Astrocyte (in vitro differentiated cells and primary cell): ENCODE measurements at places on chromosomes 12 and 14. TPM values are rescaled to one million over a fixed set of nuclear protein-coding genes. Genes with fewer than 3 reads are reported as not detected.

DNA sequence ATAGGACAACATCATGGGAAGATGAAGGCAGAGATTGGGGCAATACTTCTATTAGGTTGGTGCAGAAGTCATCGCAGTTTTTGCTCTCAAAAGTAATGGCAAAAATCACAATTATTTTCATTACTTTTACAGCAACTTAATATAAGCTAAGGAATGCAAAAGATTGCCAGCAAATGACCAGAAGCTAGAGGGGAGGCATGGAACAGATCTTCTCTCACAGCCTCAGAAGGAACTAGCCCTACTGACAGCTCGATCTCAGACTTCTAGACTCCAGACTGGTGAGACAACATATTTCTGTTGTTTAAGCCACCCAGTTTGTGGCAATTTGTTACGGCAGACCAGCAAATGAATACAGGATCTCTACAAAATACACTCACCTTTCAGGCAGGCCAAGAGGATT is 348.5 kb upstream of the TBX3 start:
- H3K4me1 ChIP-seq, result no peaks in the 10 kb centered on the region
- H3K36me3 ChIP-seq, result no peaks in the 10 kb centered on the region
- H3K27ac ChIP-seq, result no peak overlapping the region
- no peak overlapping the region for H3K4me3 ChIP-seq
- no peaks in the 10 kb centered on the region for H3K27me3 ChIP-seq

DNA sequence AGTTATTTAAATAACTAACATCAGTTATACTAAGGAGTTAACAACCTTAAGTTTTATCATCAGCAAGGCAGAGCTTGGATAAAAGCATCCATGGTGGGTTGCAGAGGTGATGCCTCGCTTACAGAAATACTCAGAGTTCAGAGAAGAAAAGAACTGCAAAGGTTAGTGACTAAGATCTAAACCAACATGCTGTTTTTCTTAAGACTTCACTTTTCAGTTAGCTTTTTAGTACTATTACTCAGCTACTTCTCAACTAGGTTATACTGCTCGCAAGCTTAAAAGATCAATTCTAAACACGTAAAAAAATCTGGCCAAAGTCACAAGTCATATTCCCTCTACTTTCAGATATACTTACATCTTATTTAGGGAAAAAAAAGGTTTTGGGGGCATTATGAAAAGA is 2.8 kb downstream of the PPP1CC start:
- H3K36me3 ChIP-seq, result no peaks in the 10 kb centered on the region
- DNase-seq, result no peak
- no peak overlapping the region for H3K27ac ChIP-seq
- H3K27me3 ChIP-seq, result no peaks in the 10 kb centered on the region

The PTPRO gene
- 0.12 and 0.39 TPM in 2 replicates for total RNA-seq

DNA sequence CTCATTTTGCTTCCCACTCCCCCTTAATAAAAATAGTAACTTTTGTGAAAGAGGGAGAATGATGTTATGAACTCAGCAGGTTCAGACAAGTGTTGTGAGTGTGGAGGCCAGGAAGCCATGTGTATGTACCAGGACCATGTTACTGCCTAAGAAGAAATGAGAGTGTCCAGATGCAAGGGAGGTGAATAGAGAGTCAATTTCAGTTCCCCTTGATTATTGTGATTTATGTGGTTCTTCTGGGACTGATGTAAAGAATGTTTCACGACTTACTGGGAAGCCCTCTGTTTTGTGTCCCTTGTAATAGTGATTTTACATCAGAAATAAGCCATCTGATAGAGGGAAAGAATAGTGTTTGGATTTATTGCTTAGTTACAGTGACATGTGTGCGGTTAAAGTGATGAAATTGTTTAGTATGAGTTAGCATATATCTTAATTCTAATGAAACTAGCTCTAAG is 32.5 kb downstream of the FBXO34 start:
- no peak overlapping the region for H3K4me3 ChIP-seq
- H3K27me3 ChIP-seq, result no peaks in the 10 kb centered on the region
- no peak overlapping the region for H3K27ac ChIP-seq
- H3K36me3 ChIP-seq, result no peaks in the 10 kb centered on the region
- H3K4me1 ChIP-seq, result peaks cover 10% of the 10 kb centered on the region

GRCh38 chr14:34980337-34980900 is 2.4 kb upstream of the SRP54 start:
- H3K4me1 ChIP-seq, result peaks cover 5% of the 10 kb centered on the region
- H3K27ac ChIP-seq, result peak overlapping the region; percentile 99
- no peaks in the 10 kb centered on the region for H3K27me3 ChIP-seq
- peak overlapping the region; percentile 91 for H3K4me3 ChIP-seq

- H3K4me3 ChIP-seq, result no peak overlapping the region
- peaks cover 7% of the 10 kb centered on the region for H3K27me3 ChIP-seq
- no peak overlapping the region for H3K27ac ChIP-seq
- no peaks in the 10 kb centered on the region for H3K4me1 ChIP-seq
- DNase-seq, result peak; percentile 57
Measured at GRCh38 chr14:75561013-75561432, 17.4 kb upstream of the FLVCR2 start.

GRCh38 chr12:67649570-67650387 is 1.2 kb downstream of the DYRK2 start:
- H3K27ac ChIP-seq, result peak overlapping the region; percentile 85
- H3K27me3 ChIP-seq, result no peaks in the 10 kb centered on the region
- H3K4me3 ChIP-seq, result peak overlapping the region; percentile 76
- H3K4me1 ChIP-seq, result peaks cover 16% of the 10 kb centered on the region
- DNase-seq, result no peak

The ACYP1 gene
- 6.9 and 8.9 TPM in 2 replicates for total RNA-seq

- no peaks in the 10 kb centered on the region for H3K27me3 ChIP-seq
- H3K36me3 ChIP-seq, result no peaks in the 10 kb centered on the region
- no peak overlapping the region for H3K27ac ChIP-seq
Measured at GRCh38 chr12:124790650-124791400, 72.8 kb downstream of the SCARB1 start.

- no peaks in the 10 kb centered on the region for H3K27me3 ChIP-seq
- H3K4me3 ChIP-seq, result no peak overlapping the region
- H3K4me1 ChIP-seq, result no peaks in the 10 kb centered on the region
Measured at GRCh38 chr14:39877577-39878190, 445.5 kb upstream of the FBXO33 start.

The TBC1D30 gene
- total RNA-seq, result 1.2 TPM in 2 replicates

The KRT6B gene
- total RNA-seq, result not detected in 2 replicates

DNA sequence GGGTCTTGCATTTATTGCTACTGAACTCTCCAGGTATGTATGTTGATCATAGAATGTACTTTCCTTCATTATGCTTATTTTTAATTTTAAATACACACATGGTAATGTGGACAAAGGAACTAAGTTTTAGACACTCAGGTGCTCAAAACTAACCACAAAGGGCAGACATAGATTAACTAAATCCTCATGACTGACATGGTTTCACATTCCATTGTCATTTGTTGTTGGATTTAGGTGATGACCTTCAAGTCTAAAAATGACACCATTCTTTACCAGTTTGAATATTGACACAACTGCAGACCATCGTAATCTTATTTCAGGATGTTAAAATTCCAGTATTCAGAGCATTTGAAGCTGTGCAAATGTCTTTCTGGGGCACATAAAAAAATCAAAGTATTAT is 128.4 kb downstream of the BBS10 start:
- H3K4me1 ChIP-seq, result no peaks in the 10 kb centered on the region
- H3K36me3 ChIP-seq, result no peaks in the 10 kb centered on the region
- H3K27ac ChIP-seq, result no peak overlapping the region
- H3K27me3 ChIP-seq, result no peaks in the 10 kb centered on the region

The RAPGEF3 gene
- 5.9 and 8.4 TPM in 2 replicates for total RNA-seq

- no peaks in the 10 kb centered on the region for H3K27me3 ChIP-seq
- H3K36me3 ChIP-seq, result peaks cover 2% of the 10 kb centered on the region
- H3K27ac ChIP-seq, result no peak overlapping the region
- DNase-seq, result no peak
Measured at GRCh38 chr12:12365446-12365802, 8.5 kb downstream of the BORCS5 start.

GRCh38 chr14:50375760-50376159 is 20.9 kb downstream of the CDKL1 start:
- no peaks in the 10 kb centered on the region for H3K36me3 ChIP-seq
- no peak overlapping the region for H3K27ac ChIP-seq
- no peak overlapping the region for H3K4me3 ChIP-seq
- H3K27me3 ChIP-seq, result no peaks in the 10 kb centered on the region
- H3K4me1 ChIP-seq, result no peaks in the 10 kb centered on the region

DNA sequence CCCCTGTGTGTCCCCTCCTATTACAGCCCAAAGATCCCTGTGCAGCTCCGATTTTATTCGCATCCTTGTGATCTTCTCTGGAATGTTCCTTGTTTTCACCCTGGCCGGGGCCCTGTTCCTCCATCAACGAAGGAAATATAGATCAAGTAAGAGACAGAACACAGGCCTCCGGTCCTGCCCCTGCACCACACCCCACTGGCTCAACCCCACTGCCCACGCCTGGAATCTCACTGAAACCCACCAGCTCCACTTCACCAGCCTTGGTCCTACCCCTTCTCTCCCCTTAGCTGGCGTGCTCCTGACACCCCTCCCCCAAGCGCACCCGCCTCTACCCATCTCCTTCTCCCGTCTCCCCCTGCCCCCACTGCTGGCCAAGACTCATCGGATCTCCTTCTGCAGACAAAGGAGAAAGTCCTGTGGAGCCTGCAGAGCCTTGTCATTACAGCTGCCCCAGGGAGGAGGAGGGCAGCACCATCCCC is 934 bp upstream of the TAPBPL start:
- no peak overlapping the region for H3K27ac ChIP-seq
- H3K36me3 ChIP-seq, result no peaks in the 10 kb centered on the region
- peaks cover 28% of the 10 kb centered on the region for H3K4me1 ChIP-seq
- no peaks in the 10 kb centered on the region for H3K27me3 ChIP-seq

- H3K4me3 ChIP-seq, result no peak overlapping the region
- H3K27ac ChIP-seq, result no peak overlapping the region
- H3K36me3 ChIP-seq, result no peaks in the 10 kb centered on the region
- H3K27me3 ChIP-seq, result peaks cover 48% of the 10 kb centered on the region
- no peaks in the 10 kb centered on the region for H3K4me1 ChIP-seq
Measured at GRCh38 chr12:71456990-71457389, 17.4 kb downstream of the LGR5 start.

GRCh38 chr12:32532422-32532821 is 133.1 kb downstream of the FGD4 start:
- H3K27ac ChIP-seq, result no peak overlapping the region
- peaks cover 5% of the 10 kb centered on the region for H3K4me1 ChIP-seq

The RASSF8 gene
- 24.2 and 39.5 TPM in 2 replicates for total RNA-seq

DNA sequence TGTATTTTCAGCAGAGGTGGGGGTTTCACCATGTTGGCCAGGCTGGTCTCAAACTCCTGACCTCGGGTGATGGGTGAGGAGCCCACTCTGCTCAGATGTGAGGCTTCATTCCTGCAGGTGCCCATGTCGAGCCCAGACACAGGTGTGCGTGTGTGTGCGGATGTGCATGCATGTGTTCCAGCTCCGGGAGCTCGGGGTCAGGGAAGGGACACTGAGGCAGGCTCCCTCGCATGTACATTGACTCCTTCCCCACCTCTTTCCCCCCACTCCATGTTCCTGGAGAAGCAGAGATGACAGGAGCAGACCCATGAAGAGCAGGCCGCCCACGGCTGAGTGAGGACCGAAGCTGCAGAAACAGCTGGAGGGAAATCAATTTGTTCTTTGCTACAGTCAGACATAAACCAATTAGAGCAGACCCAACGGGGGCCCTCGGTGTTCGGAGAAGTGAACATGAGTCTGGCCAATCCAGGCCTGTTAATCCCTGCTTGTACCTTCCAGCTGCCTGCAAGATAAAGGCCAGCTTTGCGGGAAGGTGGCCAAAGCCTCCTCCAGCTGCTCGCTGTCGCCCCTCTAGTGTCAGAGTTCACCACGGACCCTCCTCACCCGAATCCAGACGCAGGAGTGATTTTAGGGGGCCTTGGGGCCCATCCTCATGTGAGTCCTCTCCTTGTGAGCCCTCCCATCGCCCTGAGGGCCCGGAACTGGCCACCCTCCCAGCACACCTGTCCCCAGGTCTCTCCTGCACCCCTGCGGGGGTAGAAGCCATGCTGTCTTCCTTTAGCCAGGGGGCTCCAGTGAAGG is 321.0 kb upstream of the RTL1 start:
- H3K36me3 ChIP-seq, result no peaks in the 10 kb centered on the region
- peaks cover 9% of the 10 kb centered on the region for H3K27me3 ChIP-seq
- no peak overlapping the region for H3K27ac ChIP-seq
- H3K4me1 ChIP-seq, result no peaks in the 10 kb centered on the region
- DNase-seq, result no peak
- no peak overlapping the region for H3K4me3 ChIP-seq

The NFE2 gene
- total RNA-seq, result 0.29 and 0.41 TPM in 2 replicates

GRCh38 chr12:125509195-125509594 is 444.0 kb downstream of the AACS start:
- H3K4me1 ChIP-seq, result no peaks in the 10 kb centered on the region
- no peak overlapping the region for H3K27ac ChIP-seq
- H3K36me3 ChIP-seq, result no peaks in the 10 kb centered on the region
- no peak for DNase-seq

DNA sequence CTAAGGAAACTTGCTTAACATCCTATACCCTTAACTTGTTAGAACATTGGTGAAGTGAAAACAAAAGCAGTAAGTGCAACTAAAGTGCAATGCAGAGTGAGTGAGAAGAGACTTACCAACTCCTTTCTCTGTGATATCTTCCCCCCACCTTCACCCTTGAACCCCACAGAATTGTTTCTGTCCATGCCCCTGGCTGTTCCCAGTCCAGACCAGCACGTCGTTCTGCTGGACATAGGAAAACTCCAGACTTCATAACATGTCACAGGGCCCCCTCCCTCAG is 91.9 kb downstream of the DAD1 start:
- no peaks in the 10 kb centered on the region for H3K36me3 ChIP-seq
- DNase-seq, result no peak
- H3K4me1 ChIP-seq, result no peaks in the 10 kb centered on the region
- no peak overlapping the region for H3K4me3 ChIP-seq
- no peak overlapping the region for H3K27ac ChIP-seq

The PRPH gene
- total RNA-seq, result not detected in 2 replicates

The CNIH1 gene
- total RNA-seq, result 148 and 156 TPM in 2 replicates

GRCh38 chr14:92740440-92740839 is 8.0 kb downstream of the LGMN start:
- DNase-seq, result no peak
- H3K36me3 ChIP-seq, result no peaks in the 10 kb centered on the region
- H3K4me3 ChIP-seq, result no peak overlapping the region
- H3K27ac ChIP-seq, result no peak overlapping the region
- H3K4me1 ChIP-seq, result no peaks in the 10 kb centered on the region

The LRIG3 gene
- total RNA-seq, result 96.0 and 129 TPM in 2 replicates

DNA sequence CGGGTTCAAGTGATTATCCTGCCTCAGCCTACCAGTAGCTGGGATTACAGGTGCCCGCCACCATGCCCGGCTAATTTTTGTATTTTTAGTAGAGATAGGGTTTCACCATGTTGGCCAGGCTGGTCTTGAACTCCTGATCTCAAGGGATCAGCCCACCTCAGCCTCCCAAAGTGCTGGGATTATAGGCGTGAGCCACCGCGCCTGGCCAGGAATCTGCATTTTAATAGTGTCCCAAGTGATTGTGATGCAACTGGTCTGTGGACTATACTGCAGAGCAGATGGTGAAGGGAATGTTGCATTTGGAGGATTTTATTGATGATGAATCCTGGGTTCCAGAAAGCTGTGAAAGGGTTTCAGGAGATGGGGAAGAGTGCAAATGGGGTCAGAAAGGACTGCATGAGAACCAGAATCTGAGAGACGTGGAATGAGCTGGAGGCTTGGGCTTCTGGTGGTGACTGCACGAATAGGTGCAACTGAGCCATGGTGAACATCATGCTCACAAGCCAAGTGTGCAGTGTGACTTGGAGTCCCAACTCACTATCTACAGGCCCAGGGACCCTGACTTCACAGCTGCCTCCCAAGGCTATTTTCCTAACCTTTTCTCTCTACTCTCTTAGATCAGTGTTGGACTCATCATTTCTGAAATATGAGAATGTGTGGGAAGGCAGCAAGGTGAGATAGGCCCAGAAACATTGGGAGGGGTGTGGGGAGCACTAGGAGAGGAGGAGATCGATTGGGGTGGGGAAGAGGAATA is 4.5 kb downstream of the RPS26 start:
- peaks cover 29% of the 10 kb centered on the region for H3K36me3 ChIP-seq
- H3K27ac ChIP-seq, result peak overlapping the region; percentile 51
- no peaks in the 10 kb centered on the region for H3K27me3 ChIP-seq
- no peak for DNase-seq
- peaks cover 18% of the 10 kb centered on the region for H3K4me1 ChIP-seq
